ENCODE measurements at places on chromosomes 11 and 22.
A peak's percentile ranks its signal among the peaks of the same experiment; 100 is the strongest.

GRCh38 chr11:118605116-118605867, 2.1 kb upstream of the PHLDB1 start:
- DNase-seq, result no peak

DNA sequence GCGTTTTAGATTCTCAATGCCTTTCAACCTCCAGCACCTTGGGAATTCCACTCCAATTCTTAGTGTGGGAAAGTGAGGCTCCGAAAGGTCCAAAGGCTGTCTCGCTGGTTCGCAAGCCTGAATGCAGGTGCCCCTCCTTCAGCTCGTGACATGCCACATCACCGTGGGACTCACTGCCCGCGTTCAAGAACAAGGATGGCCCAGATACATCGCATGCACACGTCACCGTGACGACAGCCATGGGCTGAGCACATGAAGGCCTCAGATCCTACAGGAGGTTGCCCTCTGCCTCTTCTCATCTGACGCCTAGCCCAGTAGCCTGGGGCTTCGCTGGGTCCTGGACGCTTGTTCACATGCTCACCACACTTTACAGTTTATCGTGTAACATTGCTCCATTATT, 4.4 kb upstream of the LINC01488 start:
- DNase-seq, result no peak

GRCh38 chr11:128482512-128483191, 104.7 kb downstream of the ETS1 start:
- DNase-seq, result peak; percentile 58

GRCh38 chr11:62512961-62513360, 33.6 kb downstream of the AHNAK start:
- no peak for DNase-seq

- peak; percentile 57 for DNase-seq
Measured at GRCh38 chr11:133947321-133947756, 9.4 kb downstream of the IGSF9B start.

DNA sequence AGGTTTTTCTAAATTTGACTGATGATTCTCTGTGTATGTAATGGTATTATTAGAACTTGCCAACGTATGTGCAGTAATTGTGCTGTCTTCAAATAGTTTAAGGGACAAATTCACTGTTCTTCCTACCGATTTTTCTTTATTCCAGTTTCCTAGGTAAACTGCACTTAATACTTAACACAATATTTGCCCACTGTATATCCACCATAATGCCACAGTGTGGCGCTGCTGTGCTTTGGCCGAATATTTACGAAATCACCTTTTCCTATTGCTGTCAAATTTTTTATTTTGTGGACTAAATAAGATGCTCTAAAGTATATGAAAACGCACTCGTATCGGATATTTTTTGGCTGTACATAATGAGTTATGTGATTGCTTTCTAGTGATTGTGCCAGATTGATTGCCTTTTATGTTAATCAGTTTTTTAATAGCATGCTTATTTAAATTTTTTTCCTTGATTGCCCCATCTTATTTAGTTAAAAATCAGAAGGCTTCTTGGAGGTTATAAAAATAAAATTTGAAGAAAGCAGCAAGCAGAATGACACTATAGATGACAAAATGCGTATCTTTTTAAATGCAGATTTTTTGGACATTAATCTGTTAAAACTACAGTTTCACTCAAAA, 10.5 kb downstream of the AASDHPPT start:
- peak; percentile 39 for DNase-seq

DNA sequence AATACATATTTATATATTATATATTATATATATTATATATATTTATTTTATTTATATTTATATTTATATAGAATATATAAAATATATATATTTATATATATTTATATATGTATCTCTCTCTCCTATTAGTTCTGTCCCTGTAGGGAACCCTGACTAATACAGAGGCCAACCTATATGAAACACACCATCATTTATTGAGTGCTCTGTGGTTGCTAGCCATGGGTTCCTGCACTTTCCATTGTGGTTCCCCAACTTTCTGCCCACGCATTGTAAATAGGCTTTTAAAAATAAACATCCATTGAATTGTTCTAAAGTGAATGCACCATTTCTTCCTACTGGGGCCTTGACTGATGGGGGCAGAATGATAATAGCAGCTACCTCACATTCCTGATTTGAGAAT, 93.8 kb upstream of the SESN3 start:
- no peak for DNase-seq

GRCh38 chr11:2687223-2687530, 12.6 kb downstream of the KCNQ1OT1 start:
- DNase-seq, result no peak

DNA sequence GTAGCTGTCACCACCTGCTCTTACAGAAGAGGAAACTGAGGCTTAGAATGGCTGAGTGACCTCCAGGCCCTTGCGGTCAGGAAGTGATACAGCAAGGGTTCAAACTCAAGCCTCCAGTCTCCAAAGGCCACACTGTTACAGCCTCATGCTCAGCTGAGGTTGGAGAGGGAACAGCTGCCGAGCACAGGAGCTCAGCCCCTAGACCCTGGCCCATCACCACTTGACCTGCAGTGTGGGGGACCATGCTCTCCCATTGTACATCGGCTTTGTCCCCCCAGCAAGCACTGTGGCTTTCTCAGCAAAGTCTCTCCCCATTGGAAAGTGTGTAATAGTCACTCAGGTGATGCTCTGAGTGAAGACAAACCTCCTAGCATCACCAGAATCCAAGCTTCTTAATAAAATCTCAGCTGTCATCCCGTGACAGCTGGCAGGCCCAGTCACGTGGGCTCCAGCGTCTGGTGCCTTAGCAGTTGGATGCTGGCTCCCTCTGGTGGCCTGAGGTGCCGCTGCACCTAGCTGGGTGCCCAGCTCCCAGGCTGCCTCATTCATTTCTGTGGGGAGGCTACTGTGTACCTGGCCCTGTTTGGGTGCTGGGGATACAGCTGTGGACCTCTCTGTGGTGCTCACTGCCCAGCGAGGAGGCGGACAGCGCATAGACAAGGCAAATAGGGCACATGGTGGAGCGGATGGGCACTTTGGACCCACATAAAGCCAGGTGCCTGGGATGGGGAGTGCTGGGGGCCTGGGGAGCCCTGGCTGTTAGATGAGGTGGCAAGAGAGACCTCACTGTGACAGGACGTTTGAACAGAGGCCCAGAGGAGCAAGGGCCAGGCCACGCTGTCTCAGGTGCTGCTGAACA, 19.1 kb upstream of the MYRF start:
- peak; percentile 85 for DNase-seq

DNA sequence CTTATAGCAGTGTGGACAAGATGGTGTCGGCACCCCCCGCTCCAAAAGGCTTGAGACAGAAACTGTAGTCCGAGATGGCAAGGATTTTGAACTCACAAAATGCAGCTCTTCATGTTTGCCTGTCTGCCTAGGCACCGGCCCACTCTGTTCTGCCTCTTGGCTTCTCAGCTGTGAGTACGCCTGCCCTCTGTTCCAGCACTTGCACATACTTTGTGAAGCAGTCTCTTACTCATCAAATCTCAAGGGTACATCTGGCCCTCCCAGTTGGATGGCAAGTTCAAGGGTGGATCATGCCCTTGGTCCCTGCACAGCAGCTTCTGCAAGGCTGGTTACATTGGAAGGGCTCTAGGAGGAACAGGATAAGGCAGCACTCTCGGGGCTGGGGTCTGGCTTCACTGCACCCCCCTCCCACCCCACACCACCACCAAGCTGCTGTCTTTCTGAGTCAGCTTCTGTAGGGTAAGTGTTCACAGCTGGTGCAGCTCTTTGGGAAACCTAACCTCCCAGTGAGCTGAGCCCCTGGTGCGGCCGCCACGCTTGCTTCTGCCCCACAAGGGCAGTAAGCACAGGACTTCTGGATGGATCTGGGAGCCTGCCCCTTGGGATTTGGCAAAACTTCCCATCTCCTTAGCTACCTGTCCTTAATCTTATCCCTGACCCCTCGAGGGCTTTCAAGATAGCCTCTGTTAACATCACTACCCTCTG, 37.2 kb downstream of the FAM83F start:
- DNase-seq, result no peak

DNA sequence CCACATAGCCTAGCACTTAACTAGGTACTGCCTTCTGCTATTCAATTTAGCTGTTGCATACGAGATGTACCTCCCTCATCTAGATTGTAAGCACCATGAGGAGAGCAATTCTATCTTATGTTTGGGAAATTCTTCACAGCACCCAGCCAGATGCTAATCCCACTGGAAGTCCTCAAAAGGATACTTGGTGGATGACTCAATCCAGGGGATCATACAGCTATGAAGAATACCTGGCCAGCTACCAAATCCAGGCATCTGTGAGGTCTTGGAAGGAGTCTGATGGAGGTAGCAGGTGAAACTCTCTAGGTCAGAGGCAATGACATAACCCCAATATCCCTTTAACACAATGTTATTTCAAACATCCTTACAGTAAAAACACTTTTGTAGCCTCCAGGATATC, 167.8 kb upstream of the NCAM1 start:
- no peak for DNase-seq

- DNase-seq, result peak; percentile 11
Measured at GRCh38 chr11:94602430-94603372, 35.5 kb downstream of the PIWIL4 start.

DNA sequence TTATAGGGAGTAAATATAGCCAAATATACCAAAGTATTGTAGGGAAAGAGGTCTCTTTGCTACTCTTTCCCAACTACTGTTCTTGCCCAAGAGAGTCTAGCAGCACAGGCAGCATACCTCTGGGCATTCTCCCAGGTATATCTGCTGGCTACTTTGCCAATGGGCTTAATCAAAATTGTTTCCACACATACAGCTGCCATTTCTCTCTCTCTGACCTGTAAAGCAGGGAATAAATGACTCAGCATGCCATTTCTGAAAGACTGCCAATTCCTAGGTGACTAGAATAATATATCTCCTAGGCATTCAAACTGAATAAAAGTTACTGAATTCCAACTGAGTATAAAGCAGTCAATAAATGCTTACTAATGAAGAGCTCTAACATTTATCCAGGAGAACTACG, 44.6 kb downstream of the RDX start:
- no peak for DNase-seq

DNA sequence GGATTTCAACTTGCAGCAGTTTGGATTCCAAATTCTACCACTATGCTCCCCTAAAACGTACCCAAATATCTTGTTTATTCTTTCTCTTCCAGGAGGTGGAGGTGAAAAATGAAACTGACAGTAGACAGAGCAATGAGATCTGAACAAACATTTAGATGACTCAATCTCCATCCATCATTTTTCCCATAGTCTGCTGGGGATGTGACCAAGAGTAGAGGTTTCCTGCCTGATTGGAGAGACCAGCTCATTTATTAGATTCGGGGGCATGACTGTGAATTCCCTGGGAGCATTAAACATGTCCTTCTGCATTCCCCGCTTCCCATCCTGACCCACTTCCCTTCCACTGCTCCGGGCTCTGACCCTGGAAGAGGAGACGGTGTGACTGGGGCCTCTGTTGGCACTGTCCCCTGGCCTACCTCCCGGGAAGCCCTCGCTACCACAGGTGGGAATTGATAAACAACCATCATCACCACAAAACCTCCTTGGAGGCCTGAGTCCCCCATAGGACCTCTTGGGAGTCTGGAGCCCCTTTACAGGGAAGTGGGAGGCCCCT, 20.3 kb downstream of the DKK3 start:
- no peak for DNase-seq

GRCh38 chr11:62959422-62959980, 25.3 kb downstream of the SLC22A6 start:
- DNase-seq, result no peak

DNA sequence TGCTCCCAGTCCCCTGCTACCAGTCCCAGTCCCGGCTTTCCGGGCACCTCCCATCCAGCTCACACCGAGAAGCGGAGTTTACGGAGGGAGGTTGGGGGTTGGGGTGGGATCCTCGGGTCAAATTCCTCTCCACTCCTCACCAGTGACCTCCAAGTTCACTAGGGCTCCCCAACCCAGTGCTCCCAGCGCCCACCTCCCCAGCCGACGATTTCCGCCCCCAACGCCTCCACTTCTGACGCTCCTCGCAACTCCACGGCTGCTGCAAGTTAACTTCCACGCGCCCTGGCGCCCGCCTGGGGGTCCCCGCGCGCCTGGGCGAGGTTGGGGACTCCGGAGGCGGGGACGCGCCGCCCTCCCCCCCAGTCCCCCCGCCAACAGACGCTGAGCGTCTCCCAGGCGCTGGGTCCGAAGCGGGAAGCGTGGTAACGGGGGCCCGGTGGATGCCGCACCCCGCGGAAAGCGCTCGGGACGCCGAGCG, 526 bp downstream of the TPST2 start:
- DNase-seq, result peak; percentile 42

- no peak for DNase-seq
Measured at GRCh38 chr11:104943561-104943960, 24.8 kb downstream of the CASP4 start.

DNA sequence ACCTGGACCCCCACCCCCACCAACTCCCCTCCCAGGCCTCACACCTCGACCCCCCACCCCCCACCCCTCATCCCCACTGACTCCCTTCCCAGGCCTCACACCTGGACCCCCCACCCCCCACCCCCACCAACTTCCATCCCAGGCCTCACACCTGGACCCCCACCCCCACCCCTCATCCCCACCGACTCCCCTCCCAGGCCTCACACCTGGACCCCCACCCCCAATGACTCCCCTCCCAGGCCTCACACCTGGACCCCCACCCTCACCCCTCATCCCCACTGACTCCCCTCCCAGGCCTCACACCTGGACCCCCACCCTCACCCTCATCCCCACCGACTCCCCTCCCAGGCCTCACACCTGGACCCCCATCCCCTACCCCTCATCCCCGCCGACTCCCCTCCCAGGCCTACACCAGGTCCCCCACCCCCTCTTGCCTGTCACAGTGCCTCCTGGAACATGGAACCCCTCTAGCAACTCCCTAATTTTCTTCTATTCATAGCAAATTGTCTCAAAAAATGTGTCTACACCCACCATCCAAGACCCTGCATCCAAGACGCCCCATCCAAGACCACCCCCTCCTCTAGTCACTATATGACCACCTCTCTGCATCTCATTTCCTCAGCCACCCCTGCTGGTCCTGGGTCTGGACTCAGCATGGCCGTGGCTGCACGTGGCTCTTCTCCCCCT, 36.9 kb upstream of the BRSK2 start:
- DNase-seq, result no peak

GRCh38 chr11:24453129-24453718, 43.6 kb upstream of the LUZP2 start:
- DNase-seq, result no peak

DNA sequence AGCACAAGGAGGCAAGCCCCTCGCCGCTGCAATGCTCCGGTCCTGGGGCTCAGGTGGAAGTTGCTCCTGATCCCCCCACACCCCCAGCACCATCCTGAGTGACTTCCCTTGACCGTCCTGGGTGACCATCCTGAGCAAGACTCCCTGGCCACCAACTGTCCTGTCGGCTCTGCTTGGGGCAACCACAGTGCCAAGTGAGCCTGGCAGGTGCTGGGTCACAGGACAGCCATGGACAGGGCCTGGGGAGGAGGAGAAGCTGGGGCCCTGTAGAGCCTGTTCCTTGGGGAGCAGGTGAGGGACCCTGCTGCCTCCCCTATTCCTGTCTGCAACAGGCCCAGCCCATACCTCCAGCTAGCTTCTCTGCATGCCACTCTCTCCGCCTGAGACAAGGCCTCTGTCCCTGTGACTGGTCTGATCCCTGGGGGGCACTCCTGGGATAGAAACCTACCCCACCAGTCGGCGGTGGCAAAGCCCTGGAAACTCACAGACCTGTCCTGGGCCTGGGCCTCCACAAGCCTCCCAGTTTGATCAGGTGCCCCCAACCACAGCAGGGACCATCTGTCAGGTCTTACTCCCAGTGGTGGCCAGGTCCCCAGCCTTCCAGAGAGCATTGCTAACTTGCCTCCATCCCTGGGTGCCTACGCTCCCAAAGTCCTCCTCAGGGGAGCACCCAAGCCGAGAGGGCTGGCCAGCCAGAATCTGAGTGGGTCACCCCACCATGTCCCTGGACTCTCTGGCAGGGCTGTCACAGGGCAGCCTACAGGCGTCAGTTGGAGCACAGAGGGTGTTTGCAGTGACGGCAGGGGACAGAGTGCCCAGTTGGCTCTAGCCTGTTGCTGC, 68.7 kb upstream of the WNT7B start:
- DNase-seq, result no peak

Measured in activated naive CD4-positive, alpha-beta T cell treated with anti-CD3 and anti-CD28 coated beads, Interleukin-2, amount 50 U/mL, for 16 hours (primary cell).